ENCODE measurements at places on chromosomes 13 and 19.

DNA sequence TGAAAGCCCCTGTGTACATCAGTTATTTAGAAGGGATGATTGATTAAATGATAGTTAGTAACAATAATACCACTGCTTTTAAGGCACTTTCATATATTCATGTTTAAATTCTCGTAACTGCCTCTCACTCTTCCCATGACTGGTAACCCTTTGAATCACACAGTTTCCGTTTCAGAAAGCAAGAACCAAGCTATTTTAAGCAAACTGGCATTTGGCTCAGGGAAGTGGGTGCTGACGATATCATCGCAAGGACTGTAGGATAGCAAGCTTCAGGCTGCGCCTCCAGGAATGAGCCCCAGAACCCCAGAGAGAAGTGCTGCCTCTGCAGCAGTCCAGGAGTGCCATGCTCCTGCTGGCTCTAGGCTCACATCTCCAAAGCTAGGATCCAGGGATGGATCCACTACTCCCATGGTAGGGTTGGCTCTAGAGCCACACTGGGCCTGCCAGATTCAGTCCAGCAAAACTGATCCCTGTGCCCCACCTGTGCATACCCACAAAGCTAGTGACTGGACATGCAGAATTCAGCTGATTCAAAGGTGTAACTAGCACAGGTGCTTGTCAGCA lies 313.5 kb downstream of the SLC7A1 start:
- DNase-seq, result no peak

DNA sequence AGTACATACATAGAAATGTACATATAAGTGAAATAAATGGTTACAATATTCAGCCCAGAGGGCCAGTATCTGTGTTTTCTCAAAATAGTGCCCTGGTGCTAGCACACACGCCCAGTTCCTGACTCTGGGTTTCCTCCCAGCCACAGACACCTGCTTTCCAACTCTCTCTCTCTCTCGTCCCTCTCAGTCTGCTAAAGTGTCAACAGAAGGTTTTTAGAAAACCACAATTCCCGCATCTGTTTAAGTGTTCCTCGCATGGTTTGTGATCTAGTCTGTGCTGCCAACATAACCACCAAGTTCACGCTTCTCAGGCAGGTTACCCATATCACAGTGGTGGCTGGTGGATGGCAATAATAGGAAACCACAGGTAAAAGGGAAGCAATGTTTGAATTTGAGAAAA lies 17.8 kb upstream of the UPF3A start:
- DNase-seq, result no peak

GRCh38 chr13:63107179-63107943 lies 1691.7 kb upstream of the PCDH20 start:
- DNase-seq, result no peak

- DNase-seq, result no peak
Measured at GRCh38 chr13:43269037-43269481, 245.7 kb downstream of the DNAJC15 start.

- DNase-seq, result no peak
Measured at GRCh38 chr19:41606215-41606837, 20.5 kb downstream of the CEACAM4 start.

GRCh38 chr19:51147663-51148062 lies 5.6 kb downstream of the SIGLEC7 start:
- DNase-seq, result no peak

GRCh38 chr19:42196011-42197001 lies 21.2 kb downstream of the DEDD2 start:
- no peak for DNase-seq

- DNase-seq, result no peak
Measured at GRCh38 chr13:50401049-50401505, 385.8 kb downstream of the KCNRG start.

GRCh38 chr13:24630851-24631620 lies 49.2 kb upstream of the ATP12A start:
- DNase-seq, result no peak

DNA sequence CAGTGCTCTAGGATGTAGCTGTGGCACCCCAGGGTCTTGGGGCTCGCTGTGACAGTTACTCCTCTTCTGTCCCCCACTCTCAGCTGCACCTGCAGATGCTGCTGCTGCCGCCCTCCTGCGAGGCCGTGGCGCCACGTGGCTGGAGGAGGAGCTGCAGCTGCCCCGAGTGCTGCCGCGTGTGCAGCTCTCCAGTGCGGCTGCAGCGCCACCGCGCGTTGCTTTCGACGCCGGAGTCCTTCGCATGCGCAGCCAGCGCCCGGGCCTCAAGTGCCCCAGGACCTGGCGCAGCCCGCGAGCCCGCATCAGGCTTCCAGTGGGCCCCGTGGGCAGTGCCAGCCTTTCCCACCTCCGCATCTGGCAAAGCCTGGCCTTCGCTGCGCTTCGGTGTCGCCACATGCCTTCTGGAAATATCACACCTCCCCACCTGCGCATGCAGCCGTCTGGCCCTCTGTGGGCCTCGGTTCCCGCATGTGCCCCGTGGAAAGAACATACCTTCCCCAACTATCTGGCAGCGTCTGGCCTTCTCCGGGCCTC lies 692 bp upstream of the ZNF580 start:
- peak; percentile 53 for DNase-seq

GRCh38 chr19:8143041-8143440 lies 6.4 kb downstream of the FBN3 start:
- DNase-seq, result no peak

DNA sequence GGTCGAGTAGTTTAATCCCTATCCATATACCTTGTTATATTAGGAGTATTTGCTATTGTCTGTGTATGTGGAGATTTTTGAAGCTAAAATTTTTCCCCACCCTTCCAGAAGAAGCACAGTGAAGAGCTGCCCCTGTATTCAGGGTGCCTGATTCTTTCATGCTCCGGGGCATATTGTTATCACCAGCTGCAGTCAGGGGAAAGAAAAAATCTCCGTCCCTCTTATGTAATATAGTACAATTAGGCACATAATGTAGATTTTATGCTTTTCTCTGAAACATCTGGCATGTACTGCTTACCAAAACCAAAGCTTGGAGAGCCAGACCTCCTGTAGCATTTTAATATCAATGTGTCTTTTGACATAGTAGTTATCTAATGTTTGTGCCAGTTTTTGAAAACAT lies 214.9 kb upstream of the EDNRB start:
- no peak for DNase-seq

GRCh38 chr13:21657538-21657937 lies 13.3 kb upstream of the FGF9 start:
- DNase-seq, result no peak

DNA sequence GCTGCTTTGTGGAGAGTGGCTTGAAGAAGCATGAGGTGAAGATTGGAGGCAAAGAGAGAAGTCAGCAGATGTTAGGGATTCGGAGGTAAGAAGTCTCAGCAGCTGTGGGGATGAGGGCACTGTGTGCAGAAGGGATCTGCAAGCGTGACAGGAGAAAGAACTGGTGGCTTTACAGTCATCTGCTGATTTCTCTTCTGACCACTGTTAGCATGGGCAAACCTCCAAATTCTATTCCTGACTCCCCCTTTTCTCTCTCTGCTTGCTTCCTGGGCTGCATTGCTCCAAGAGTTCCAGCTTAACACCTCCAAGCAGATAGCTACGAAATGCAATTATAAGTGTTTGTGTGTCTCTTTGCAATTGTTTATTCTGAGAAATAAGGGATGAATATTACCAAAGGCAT lies 159.6 kb downstream of the GGACT start:
- no peak for DNase-seq

DNA sequence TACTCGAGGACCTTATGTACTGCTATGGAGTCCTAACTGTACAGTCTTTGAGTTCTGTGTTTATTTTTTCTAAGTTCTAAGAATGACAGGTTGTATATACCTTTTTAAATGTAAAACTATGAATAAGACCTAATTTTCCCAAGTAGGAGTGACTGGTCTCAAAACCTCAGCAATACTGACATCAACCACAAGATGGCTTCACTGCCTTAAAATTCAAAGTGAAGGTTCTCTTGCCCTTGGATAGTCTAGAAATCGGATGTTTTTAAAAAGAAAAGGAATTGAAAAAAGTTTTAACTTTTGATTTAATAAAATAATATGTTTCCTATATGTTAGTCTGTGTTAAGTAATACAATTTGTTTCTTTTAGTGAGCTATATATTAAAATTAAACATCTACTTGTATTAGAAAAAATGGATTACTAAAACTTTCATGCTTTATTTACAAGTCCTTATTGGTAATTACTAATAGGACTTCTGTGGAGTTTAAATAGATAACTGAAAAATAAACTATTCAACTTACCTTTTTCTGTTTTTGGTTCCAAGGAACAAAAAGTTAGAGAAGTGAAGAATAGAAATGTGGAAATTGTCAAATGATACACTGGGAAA lies 52.0 kb downstream of the TDRD3 start:
- no peak for DNase-seq

GRCh38 chr13:112270951-112271350 lies 105.2 kb upstream of the SPACA7 start:
- no peak for DNase-seq

- no peak for DNase-seq
Measured at GRCh38 chr13:30807392-30807791, 72.0 kb downstream of the ALOX5AP start.

- DNase-seq, result no peak
Measured at GRCh38 chr13:96090240-96091101, 564 bp downstream of the HS6ST3 start.

DNA sequence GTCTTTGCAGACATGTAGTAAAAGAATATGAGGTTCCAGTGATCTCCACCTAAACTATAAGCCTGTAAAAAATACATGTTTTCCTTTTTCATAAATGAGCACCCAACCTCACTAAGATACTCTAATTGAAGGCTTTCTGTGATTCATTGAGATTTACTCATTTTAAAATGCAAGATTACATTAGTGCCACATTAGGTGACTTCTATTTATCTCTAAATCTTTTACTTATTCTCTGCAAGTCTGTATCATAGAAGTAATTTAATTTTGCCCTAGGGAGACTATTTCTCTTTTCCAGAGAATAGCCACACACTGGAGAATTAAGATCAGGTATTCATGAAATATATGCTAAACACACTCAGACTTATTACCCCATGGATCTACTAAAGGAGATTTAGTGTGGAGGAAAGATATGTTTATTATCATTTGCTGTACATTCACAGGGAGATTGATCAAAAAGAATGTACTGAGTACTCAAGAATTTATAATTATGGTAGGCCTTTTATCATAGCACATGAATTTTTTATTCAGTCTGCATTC lies 290.2 kb upstream of the ATXN8OS start:
- no peak for DNase-seq

DNA sequence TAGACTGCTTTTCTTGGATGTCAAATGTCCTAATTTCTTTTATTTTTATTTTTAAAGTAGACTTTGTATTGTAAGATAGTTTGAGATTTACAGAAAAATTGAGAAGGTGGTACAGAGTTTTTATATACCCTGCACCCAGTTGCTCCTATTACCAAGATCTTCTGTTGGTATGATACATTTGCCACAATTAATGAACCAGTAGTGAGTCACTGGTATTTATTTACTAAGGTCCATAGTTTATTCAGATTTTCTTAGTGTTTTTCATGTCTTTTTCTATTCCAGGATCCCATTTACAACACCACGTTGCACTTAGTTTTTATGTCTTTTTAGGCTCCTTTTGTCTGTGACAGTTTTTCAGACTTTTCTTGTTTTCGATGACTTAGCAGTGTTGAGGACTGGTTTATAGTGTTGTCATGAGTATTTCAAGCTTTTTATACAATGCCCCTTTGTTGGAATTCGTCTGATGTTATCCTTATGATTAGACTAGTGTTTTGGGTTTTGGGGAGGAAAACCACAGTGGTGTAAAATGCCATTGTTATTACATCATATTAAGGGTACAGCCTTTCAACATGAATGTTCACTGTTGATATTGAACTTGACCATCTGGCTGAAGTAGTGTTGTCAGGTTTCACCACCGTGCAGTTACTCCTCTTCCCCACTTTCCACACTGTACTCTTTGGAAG lies 35.9 kb downstream of the COG3 start:
- DNase-seq, result no peak

DNA sequence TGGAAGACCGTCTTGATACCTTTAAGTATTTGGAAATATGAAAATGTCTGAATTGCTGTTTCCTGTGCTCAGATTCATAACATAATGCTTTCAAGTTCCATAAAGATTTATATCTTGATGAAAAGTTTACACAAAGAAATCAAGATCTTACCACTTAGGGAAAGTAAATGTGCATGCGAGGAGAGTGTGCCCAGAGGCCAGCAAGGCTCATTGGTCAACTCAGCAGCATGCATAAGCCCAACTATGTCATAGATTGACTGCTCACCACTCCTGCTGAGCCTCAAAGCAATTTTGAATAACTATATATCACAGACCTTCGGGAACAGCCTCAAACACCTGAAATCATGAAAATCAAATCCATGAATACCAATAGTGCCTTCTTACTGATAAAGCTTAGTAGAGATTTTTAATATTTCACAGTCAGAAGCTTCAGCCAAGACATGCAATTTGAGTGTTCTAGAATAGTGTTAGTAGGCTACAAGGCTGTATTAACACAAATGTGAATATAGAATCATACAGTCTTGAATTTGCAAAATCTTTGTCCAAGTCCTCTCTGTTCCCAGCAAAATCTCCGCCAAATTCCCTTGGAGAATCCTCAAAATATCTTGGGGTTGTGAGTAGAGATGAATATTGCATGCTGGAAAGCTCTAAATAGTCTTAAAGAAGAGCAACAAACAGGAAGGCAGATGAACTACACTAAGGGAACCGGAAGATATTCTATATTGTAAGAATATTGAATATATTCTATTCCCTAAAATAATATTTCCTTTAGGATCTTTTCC lies 124.1 kb downstream of the DCLK1 start:
- no peak for DNase-seq

GRCh38 chr19:1718420-1719291 lies 34.6 kb upstream of the ONECUT3 start:
- no peak for DNase-seq

- DNase-seq, result no peak
Measured at GRCh38 chr19:7506385-7507328, 9.2 kb upstream of the ZNF358 start.

- DNase-seq, result no peak
Measured at GRCh38 chr19:34337739-34338138, 27.3 kb upstream of the GPI start.

- no peak for DNase-seq
Measured at GRCh38 chr19:44626048-44626624, 12.8 kb downstream of the IGSF23 start.

DNA sequence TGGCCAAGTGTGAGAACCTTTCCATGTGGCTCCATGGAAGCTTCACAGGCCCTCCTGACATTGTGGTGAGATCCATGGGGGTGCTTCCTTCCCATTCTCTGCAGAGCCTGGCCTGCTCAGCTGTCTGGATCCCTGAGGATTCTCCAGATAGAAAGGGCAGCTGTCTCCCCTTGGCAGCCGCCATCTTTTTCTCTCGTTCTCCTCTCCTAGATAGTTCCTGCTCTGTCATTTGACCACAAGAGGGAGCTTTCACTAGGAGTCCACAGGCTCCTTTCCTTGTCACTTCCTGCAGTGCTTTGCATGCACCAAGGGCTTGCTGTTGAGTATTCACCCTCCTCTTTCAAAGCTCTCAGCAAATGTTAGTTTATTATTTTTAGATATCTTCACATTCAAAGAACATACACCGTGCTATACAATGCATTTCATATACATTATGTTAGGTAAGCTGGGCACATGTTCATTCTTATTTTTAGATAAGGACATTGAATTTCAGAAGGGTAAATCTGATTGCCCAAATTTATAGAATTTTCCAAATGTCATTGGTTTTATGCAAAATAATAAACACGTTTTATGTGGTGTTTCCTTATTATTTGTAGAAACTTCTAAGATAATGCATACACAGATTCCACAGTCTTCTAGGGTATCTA lies 133.2 kb downstream of the FRY start:
- no peak for DNase-seq

GRCh38 chr19:58476498-58477015 lies 405 bp downstream of the ZNF446 start:
- DNase-seq, result no peak

GRCh38 chr13:24865163-24865953 lies 101.4 kb downstream of the RNF17 start:
- no peak for DNase-seq

Data from activated CD8-positive, alpha-beta memory T cell treated with anti-CD3 and anti-CD28 coated beads for 1 hour (primary cell).